ENCODE measurements at places on chromosomes 11 and 22.

- DNase-seq, result no peak
These were observed 32.2 kb downstream of the C2CD3 start for GRCh38 chr11:74138572-74138971.

GRCh38 chr11:129144256-129144655 is 47.9 kb downstream of the ARHGAP32 start:
- no peak for DNase-seq

DNA sequence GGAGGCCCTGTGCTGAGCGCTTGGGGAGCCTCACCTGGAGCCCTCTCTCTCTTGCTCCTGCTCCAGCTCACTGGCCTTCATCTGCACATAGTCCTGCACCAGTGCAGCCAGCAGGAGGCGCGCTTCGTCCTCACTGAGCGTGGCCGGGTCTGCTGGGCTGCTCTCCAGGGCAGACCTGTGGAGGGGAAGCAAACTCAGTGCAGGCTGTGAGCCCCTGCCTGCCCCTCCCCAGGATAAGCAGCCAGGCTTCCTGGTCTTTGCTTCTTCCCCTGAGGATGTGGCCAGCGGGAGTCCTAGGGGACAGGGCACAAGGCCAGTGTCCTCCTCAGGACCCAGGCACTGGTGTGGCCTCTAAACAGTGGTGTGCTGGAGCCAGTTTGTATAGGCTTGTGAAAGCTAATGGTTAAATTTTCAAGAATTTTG is 2.2 kb downstream of the CALCA start:
- no peak for DNase-seq

GRCh38 chr11:28582506-28582905 is 474.3 kb downstream of the METTL15 start:
- no peak for DNase-seq

DNA sequence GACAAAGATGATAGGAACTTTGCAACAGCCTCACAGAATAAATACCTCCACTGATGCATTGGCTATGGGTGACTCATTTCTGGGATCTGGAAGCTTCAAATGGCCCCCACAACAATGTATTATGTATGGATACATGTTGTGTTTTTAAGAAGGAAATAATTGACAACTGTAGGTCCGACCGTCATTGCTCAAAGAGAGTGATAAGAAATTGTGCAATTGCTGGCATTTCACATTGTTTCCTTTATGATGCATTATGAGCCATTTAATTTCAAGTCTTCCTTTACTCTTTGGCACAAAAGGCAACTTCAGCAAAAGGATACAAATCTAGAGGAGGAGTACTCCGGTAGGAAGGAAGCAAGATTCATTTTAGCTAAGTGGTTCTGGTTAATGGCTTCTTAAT is 2.0 kb downstream of the ANO3 start:
- no peak for DNase-seq

- peak; percentile 67 for DNase-seq
These were observed 8.4 kb downstream of the FAM118A start for GRCh38 chr22:45318168-45318557.

- no peak for DNase-seq
These were observed 57.9 kb downstream of the NF2 start for GRCh38 chr22:29661336-29661735.

DNA sequence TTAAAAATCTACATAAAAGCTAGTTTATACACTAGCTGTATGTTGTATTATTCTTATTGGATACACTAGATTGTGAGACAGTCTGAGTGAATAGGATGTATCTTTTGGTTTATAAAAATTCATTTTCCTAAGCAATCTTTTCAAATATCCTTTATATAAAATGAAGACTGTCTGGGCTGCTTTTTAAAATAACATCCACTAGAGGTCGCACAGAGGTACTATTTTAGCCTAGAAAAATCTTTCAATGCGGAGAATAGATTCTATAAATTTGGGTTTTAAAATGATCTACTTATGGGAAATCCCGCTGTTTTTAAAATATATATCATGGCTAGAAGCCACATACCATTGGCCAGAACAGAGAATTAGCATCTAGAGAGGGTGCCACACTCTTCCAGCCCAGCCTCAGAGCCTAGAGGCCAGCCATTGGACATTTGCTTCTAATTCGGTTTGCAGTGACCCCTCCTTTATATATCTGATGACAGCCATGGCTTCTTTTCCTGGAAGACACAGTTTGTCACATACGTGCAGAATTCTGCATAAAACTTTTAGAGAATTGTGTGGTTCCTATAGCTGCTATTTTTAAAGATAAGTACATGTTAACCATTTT is 7.3 kb downstream of the C11orf97 start:
- no peak for DNase-seq

GRCh38 chr22:49623715-49624114 is 204.0 kb downstream of the BRD1 start:
- DNase-seq, result no peak

GRCh38 chr11:21909145-21909544 is 283.7 kb upstream of the ANO5 start:
- DNase-seq, result no peak

DNA sequence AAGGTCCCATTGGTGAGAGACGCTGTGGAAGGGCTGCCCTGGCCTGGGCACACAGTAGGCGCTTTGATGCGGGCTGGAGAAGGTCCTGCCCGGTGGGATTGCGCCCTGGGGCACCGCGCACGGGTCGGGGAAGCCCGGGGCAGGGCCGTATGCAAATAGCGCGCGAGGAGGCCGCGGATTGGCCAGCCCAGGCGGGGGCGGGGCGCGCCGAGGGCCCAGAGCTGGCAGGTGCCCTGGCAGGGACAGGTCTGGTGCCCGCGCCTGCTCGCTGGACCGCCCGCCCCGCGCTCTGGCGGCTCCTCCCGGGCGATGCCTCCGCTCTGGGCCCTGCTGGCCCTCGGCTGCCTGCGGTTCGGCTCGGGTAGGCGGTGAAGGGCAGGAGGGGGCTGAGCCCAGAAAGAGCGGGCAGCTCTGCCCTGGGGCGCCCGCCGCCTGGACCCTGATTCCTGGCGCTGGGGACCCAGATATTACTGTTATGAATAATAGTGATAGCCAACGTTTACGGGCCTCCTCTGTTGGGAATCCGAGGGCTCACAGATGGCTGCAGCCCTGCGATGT is at the start of gene UPK3A:
Gene UPK3A, plus strand, starts transcription at position 245 of the 558 bp plus-strand sequence. Its CDS starts 65 bp downstream, at position 310.
- DNase-seq, result peak; percentile 21

DNA sequence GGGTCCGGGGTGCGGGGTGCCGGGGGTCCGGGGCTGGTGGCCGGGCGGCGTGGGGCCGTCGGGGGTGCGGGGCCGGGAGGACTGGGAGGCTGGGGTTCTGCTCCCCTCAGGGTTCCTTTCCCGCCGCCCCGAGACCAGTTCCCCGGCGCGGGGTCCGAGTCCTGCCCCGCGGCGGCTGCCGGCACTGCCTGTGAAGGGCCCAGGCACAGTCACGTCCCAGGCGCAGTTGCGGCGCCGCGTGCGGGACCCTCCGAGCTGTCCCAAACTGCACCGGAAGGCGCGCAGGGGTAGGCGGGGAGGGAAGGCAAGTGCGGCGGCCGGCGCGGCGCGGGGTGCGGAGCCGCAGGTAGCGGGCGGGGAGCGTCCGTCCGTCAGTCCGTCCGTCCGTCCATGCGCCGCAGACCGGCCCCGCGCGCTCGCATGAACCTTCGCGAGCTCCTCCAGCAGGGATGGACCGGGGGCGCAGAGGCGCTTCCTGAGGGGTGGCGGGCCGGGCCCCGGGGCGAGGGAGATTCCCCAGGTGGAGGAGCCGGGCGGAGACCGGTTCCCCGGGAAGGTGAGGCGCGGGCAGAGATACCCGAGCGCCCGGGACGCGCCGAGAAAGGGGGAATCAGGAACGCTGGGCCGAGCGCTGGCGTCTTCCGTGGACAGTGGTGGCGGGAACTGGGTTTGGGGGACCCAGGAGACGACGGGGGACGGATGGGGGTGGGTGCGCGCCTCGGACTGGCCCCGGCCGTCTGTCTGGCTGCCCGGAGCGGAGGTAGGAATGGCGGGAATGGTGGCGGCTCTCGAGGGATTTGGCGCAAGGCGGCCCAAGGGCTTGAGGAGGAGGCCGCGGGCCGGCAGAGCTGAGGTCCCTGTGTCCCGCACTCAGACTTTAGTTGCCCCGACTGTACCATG is 3.1 kb upstream of the ADORA2A start:
- DNase-seq, result no peak

- DNase-seq, result no peak
These were observed 136.0 kb downstream of the SWAP70 start for GRCh38 chr11:9799886-9800285.

DNA sequence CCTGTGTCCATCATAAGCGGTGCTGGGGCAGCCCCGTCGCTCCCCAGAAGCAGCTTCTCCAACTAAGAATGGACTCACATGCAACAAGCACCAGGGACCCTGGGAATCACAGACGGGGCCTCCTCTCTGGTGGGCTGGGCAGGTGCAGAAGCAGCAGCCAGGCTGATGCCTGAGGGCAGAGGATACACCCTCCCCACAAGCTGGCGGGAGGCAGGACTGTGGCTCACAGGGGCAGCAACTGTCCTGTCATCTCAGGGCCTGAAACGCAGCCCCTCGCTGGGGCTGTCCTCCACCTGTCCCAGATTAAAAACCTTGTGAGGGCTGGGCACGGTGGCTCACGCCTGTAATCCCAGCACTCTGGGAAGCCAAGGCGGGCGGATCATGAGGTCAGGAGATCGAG is 3.1 kb upstream of the SBF1 start:
- no peak for DNase-seq

GRCh38 chr11:85483861-85484260 is 143.3 kb downstream of the DLG2 start:
- no peak for DNase-seq

GRCh38 chr11:61682093-61682732 is 2.0 kb downstream of the DAGLA start:
- no peak for DNase-seq

GRCh38 chr11:72229925-72230763 is 5.6 kb downstream of the INPPL1 start:
- DNase-seq, result no peak

- peak; percentile 76 for DNase-seq
These were observed 3.6 kb downstream of the SEPTIN5 start for GRCh38 chr22:19717691-19718455.

GRCh38 chr11:113260096-113260425 is 54.3 kb upstream of the TTC12 start:
- DNase-seq, result no peak
